ENCODE measurements at places on chromosomes 3 and 15. TPM values are rescaled to one million over a fixed set of nuclear protein-coding genes. Genes with fewer than 3 reads are reported as not detected.

The PML gene
- 54.7 TPM for total RNA-seq

The SAMMSON gene
- total RNA-seq: not detected

The SLC49A4 gene
- 7.4 TPM for total RNA-seq

The SOX2 gene
- total RNA-seq: not detected

All from epithelial cell of alveolus of lung (primary cell).